ENCODE measurements at places on chromosomes 6 and 20.

- H3K4me3 ChIP-seq, result no peak overlapping the region
- no peaks in the 10 kb centered on the region for H3K4me1 ChIP-seq
- no peak overlapping the region for H3K27ac ChIP-seq
- H3K27me3 ChIP-seq, result no peaks in the 10 kb centered on the region
- no peaks in the 10 kb centered on the region for H3K36me3 ChIP-seq
- DNase-seq, result no peak
Observed at GRCh38 chr6:126376682-126377081, 36.8 kb downstream of the CENPW start.

GRCh38 chr6:7725849-7726415, at the start of gene BMP6:
Gene BMP6, plus strand, starts transcription at chr6:7726099. Its CDS starts 857 bp downstream, at chr6:7726956.
- no peaks in the 10 kb centered on the region for H3K36me3 ChIP-seq
- H3K4me1 ChIP-seq, result peaks cover 24% of the 10 kb centered on the region
- peak within 1 kb of the TSS; percentile 64 for H3K4me3 ChIP-seq
- H3K27me3 ChIP-seq, result peaks cover 36% of the 10 kb centered on the region
- no peak within 1 kb of the TSS for H3K27ac ChIP-seq

GRCh38 chr6:42407379-42407778, 44.3 kb downstream of the TRERF1 start:
- peak overlapping the region; percentile 81 for H3K27ac ChIP-seq
- peak; percentile 96 for DNase-seq
- H3K36me3 ChIP-seq, result no peaks in the 10 kb centered on the region
- peak overlapping the region; percentile 34 for H3K4me3 ChIP-seq

- no peak overlapping the region for H3K27ac ChIP-seq
- no peaks in the 10 kb centered on the region for H3K27me3 ChIP-seq
- H3K4me1 ChIP-seq, result no peaks in the 10 kb centered on the region
- H3K36me3 ChIP-seq, result no peaks in the 10 kb centered on the region
- no peak for DNase-seq
Observed at GRCh38 chr6:141475259-141475658, 657.5 kb upstream of the GJE1 start.

DNA sequence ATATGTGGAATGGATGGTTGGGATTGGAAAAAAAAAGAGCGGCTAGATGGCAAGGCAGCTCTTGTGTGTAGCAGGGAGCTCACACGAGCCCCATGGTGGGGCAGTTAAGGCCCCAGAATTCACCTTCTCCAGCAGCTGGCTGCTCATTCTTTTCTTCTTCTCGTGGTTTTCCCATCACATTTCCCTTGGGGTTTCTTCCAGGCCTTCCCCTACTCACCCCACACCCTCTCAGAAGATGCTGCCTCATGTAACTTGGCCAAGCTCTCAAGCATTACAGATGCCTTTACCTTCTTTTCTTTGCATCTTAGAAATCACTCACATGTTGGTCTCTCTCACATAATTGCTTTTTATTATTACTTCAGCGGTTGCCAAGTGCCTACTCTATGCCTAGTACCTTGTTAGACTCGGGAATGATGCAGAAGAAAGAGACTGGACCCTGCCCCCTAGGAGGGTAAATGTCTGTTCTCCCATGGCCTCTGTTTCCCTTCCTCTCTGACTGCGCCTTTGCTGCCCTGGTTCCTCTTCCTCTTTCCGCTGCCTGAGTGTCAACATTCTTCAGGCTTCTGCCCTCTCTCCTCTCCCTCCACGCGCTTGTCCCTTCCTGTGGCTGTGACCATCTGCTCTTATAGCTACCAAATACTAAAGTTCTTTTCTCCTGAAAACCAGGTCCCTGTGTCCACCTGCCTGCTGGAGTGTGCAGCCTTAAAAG, 28.6 kb downstream of the PPARD start:
- H3K27ac ChIP-seq, result peak overlapping the region; percentile 83
- H3K4me1 ChIP-seq, result peaks cover 40% of the 10 kb centered on the region
- no peaks in the 10 kb centered on the region for H3K27me3 ChIP-seq
- H3K4me3 ChIP-seq, result no peak overlapping the region
- peaks cover 3% of the 10 kb centered on the region for H3K36me3 ChIP-seq

DNA sequence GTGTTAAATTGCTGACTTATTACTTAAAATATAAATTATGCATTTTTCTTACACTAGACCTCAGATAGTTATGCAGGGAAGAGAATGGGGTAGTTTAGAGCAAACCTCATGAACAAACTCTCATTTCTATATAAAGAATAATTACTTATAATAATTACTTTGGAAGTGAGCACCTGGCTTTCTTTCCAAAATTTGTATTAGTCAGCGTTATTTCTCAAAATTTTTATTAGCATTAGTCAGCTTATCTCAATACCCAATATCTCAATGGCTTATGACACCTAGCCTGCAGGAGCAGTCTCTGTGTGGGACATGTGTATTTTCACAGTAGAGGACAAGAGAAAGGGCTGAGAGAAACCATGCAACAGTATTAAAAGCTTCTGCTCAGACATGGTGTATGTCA, 849.2 kb upstream of the HS3ST5 start:
- no peaks in the 10 kb centered on the region for H3K27me3 ChIP-seq
- no peak overlapping the region for H3K27ac ChIP-seq
- no peaks in the 10 kb centered on the region for H3K4me1 ChIP-seq

GRCh38 chr6:139977887-139978332, 603.5 kb upstream of the CITED2 start:
- peak overlapping the region; percentile 48 for H3K27ac ChIP-seq
- no peaks in the 10 kb centered on the region for H3K27me3 ChIP-seq
- peak; percentile 62 for DNase-seq
- no peak overlapping the region for H3K4me3 ChIP-seq

DNA sequence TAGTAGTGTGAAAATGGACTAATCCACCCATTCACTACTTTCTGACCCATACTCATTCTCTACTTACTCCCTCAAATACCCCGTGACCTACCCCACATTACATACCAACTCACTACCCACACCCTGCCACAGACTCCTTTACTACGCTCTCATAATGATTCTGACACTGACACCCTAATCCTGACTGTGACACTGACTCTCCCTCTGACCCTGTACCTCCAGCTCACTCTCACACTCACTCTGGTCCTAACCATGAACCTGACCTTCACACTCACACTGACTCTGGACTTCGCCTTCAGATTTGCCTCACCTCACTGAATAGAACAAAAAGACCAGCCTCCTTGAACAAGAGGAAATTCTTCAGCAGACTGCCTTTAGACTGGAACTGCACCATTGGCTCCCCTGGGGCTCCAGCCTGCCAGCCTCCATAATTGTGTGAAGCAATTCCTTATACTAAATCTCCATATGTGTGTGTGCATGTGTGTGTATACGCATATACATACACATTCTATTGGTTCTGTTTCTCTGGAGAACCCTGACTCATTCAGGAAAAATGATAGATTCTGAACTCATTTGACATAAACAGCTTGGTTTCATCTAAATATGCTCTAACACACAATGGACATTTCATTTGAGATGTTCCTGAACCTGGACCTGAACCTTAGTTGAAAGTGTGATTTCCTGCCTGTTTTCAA, 10.5 kb upstream of the ZNF343 start:
- no peak overlapping the region for H3K4me3 ChIP-seq
- no peaks in the 10 kb centered on the region for H3K27me3 ChIP-seq
- DNase-seq, result no peak
- H3K36me3 ChIP-seq, result no peaks in the 10 kb centered on the region
- H3K27ac ChIP-seq, result no peak overlapping the region

GRCh38 chr20:24742989-24743388, 206.1 kb upstream of the CST7 start:
- no peak overlapping the region for H3K27ac ChIP-seq
- H3K36me3 ChIP-seq, result no peaks in the 10 kb centered on the region
- no peak for DNase-seq
- H3K4me3 ChIP-seq, result no peak overlapping the region

DNA sequence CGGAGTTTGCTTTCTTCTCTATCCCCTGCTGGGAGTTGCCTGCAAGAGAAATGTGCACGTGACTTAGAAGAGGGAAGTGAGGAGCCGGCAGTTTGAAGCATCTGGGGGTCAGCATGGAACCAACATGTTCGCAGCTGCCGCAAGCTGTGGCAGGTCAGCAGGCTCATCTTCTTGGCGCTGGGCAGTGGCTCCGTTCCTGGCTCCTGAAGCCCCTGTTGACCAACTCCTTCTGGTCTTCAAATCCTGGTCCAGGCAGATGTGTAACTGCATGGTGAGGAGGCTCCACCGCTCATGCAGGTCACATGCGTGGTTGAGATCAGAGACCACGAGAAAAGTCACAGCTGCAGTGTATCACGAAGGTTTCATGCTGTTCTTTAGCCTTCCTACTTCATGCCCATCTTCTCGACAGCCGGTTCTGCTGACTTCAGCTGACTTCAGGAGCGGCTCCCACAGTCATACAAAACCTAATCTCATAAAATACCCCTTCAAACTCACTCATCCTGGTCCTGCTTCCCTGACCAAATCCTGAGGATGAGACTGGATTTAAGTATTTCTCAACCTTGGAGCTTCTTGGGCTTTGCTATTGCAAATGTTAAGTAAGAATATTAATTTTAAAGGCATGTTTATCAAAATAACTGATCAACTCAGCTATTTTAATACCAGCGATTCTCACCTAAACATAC, 44.9 kb upstream of the BCAS1 start:
- H3K27me3 ChIP-seq, result no peaks in the 10 kb centered on the region
- H3K4me1 ChIP-seq, result no peaks in the 10 kb centered on the region
- no peak for DNase-seq
- H3K36me3 ChIP-seq, result no peaks in the 10 kb centered on the region
- no peak overlapping the region for H3K4me3 ChIP-seq
- no peak overlapping the region for H3K27ac ChIP-seq

- no peaks in the 10 kb centered on the region for H3K27me3 ChIP-seq
- H3K36me3 ChIP-seq, result no peaks in the 10 kb centered on the region
- H3K4me1 ChIP-seq, result no peaks in the 10 kb centered on the region
Observed at GRCh38 chr6:41122373-41122772, 31.8 kb downstream of the TREML1 start.

DNA sequence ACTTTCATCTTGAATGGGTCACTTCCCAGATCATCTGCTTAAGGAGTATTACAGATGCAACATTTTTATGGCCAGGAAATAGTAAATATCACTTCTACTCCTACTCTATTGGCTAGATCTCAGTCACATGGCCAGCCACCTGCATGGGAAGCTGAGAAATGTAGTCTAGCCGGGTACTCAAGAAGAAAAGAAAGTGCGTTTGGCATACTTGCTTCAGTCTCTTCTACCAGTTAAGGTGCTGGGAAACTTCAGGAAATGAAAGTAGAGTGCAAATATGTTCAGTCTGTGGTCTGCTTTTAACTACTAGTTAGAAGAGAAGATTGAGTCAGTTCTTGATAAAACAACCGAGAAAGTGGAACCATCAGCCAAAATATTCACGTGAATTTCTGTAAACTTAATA, 129.2 kb downstream of the PDSS2 start:
- no peak overlapping the region for H3K27ac ChIP-seq
- no peak for DNase-seq
- no peaks in the 10 kb centered on the region for H3K27me3 ChIP-seq
- H3K36me3 ChIP-seq, result no peaks in the 10 kb centered on the region

- no peak for DNase-seq
- H3K27ac ChIP-seq, result no peak overlapping the region
- H3K36me3 ChIP-seq, result no peaks in the 10 kb centered on the region
- H3K4me3 ChIP-seq, result no peak overlapping the region
- no peaks in the 10 kb centered on the region for H3K27me3 ChIP-seq
Observed at GRCh38 chr6:130000526-130001421, 17.6 kb upstream of the L3MBTL3 start.

GRCh38 chr6:164015088-164015484, 600.6 kb downstream of the QKI start:
- no peaks in the 10 kb centered on the region for H3K27me3 ChIP-seq
- no peaks in the 10 kb centered on the region for H3K36me3 ChIP-seq
- no peak overlapping the region for H3K4me3 ChIP-seq
- no peak for DNase-seq

- no peaks in the 10 kb centered on the region for H3K4me1 ChIP-seq
- no peak overlapping the region for H3K27ac ChIP-seq
- H3K36me3 ChIP-seq, result no peaks in the 10 kb centered on the region
- H3K27me3 ChIP-seq, result no peaks in the 10 kb centered on the region
Observed at GRCh38 chr6:122033564-122034181, 365.8 kb upstream of the HSF2 start.

DNA sequence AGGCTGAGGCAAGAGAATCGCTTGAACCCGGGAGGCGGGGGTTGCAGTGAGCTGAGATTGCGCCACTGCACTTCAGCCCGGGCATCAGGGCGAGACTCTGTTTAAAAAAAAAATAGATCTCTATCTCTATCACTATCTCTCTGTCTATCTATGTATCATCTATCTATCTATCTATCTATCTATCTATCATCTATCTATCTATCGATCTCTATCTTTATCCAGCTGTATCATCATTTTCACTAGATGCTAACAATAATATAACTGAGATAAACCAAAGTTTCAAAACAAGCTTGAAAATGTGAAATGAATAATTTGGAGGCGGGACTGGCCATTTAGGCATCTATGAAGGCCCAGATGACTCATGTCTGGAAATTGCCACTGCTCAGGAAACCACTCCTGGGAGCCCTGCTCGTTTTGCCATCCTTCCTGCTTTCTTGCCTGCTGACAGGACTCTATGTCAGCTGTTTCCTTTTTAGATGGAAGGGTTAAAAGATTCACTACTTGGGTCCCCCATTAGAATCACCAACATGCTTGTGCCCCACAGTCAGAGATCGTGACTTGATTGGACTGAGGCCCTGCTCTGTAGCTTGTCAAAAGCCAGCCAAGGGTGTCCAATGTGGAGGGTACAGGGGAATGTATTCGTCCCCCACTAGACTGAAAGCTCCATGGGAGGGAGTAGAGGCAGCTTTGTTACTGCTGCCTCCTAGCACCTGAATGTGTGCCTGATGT, 61.7 kb downstream of the UTRN start:
- peak; percentile 82 for DNase-seq
- H3K27ac ChIP-seq, result peak overlapping the region; percentile 60
- no peaks in the 10 kb centered on the region for H3K27me3 ChIP-seq
- no peaks in the 10 kb centered on the region for H3K36me3 ChIP-seq
- peaks cover 31% of the 10 kb centered on the region for H3K4me1 ChIP-seq
- H3K4me3 ChIP-seq, result peak overlapping the region; percentile 13

DNA sequence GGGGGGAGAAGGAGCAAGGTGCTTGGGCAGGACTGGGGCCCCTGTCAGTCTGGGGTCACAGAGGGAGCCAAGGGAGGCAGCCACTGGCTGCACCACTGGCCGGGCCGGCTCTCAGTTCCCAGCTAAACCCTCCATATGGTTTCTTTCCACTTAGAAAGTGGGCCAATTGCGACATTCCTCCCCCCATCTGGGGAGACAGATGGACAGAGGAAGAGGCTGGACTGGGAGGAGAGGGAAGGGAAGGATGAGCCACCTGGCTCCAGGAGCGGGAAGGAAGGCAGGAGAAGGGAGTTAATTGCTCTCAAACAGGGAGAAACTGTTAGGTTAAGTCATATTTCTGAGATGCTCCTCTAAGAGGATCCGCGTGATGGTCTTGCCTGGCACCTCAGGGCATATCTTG, 82.2 kb downstream of the GRM4 start:
- H3K27ac ChIP-seq, result no peak overlapping the region
- H3K36me3 ChIP-seq, result no peaks in the 10 kb centered on the region
- peaks cover 28% of the 10 kb centered on the region for H3K27me3 ChIP-seq
- H3K4me1 ChIP-seq, result peaks cover 3% of the 10 kb centered on the region
- H3K4me3 ChIP-seq, result no peak overlapping the region
- DNase-seq, result no peak

Data from astrocyte (in vitro differentiated cells and primary cell).